ENCODE measurements at places on chromosomes 5 and 9.
A peak's percentile ranks its signal among the peaks of the same experiment; 100 is the strongest.

DNA sequence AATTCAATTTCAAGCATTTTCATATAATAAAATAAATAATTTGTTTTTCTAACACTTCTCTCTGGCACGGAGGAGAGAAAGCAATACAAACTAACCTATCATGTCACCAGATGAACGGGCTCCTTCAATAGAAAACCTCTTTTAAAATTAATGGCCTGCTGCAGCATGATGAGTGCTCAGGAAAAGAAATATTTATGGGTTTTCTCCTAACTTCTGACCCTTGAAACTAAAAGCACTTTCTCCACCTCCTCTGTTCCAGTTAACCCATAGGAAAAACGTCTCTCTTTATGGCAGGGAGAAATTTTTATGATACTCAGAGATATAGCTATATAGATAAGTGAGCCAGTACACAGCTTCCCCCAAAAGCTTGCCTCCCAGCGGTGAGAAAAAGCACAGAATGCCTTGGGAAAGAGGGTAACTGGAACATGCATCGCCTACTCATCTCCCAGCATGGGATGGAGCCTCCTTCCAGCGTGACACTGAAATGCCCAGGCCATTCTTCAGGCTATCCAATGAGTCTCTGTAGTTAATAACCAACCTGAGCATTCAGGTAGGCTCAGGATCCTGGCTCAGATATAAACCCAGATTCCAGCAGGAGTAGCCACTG, 963.0 kb upstream of the DMAC1 start:
- DNase-seq: no peak

DNA sequence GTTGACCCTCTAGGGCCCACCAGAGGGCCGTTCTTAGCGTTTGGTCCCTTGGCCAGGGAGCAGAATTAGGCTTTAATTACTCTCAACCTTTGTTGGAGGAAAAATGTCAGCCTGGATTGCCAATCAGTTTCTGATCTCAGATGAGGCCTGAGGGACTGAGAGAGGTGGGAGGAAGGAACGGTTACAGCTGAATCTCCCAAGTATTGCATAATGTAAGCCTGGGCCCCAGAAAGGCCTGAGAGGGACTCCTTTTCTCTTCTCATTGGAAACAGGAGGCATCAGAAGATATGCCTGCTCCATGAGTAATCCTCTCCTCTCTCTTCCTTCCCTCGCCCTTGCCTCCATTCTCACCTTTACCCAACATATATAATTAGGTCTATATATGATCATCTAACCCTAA, 105.7 kb downstream of the INSYN2B start:
- DNase-seq: no peak

DNA sequence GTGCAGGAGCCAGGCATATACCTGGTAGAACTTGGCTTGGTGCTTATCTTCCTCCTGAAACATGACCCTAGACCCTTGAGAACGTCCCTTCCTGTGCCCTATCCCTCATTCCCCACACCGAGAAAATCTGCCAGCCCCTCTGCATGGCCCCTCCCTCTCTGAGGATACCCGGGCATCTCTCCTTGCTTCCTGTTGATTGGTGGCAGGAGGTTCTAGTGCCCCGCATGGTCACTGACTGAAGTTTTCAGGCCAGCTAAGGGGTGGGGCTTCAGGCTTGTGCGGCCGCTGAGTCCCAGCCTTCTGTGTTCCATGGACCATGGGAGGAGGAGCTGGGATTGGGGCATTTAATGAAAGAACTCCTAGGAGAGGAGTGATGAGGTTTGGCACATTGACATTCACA, 22.8 kb downstream of the IGIP start:
- DNase-seq: no peak

- DNase-seq: no peak
These were observed 45.5 kb downstream of the NDST1 start for GRCh38 chr5:150553402-150553801.

DNA sequence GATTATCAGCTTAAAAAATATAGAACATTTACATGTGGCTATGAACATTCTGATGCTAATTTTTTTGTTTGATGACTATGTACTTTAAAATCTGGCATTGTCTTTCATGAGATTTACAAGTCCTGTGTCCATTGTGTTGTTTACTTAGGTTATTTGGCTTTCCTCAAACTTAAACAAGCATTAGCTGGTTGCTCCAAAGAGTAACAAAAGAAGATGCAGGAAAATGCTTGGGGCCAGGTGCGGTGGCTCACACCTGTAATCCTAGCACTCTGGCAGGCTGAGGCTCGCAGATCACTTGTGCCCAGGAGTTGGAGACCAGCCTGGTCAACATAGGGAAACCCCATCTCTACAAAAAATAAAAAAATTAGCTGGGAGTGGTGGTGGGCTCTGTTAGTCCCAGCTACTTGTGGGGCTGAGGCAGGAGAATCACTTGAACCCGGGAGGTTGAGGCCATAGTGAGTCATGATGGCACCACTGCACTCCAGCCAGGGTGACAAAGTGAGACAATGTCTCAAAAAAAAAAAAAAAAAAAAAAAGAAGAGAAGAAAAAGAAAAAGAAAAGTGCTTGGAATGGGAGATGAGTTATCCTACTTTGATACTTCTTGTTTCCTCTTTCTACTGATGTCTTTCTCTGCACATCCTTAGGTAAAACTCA, 39.7 kb downstream of the PAM start:
- peak; percentile 38 for DNase-seq

DNA sequence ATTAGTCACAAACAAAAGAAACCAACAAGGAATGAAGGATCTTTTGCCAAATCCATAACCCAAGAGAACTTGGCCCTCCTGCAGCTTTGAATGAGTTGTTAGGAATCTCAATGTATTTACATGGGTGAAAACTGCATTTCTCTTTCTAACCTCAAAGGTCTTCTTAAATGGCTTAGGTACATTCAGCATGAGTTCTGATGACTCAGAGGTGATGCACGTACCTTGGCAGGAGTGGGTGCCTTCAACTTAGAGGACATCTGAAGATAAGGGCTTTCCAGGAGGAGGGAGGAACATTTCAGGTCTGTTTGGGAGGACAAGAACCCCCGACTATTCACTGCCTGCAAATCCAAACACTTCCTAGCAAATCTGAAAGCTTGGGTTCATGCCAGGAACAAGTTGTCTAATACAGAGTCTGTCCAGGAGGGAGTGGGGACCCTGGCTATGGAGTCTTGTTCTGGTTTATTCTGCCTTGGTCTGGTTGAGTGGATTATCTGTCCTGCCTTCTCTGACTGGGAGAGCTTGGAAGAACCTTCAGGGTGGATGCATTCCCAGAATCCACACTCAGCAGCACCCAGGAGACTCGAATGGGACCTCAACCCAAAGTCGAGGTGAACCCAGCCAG, 65.7 kb downstream of the IRX2 start:
- DNase-seq: no peak

- no peak for DNase-seq
These were observed 26.7 kb downstream of the ERGIC1 start for GRCh38 chr5:172860520-172861443.
